ENCODE measurements at places on chromosomes 7 and 10.

- no peak for DNase-seq
These were observed 477.3 kb downstream of the SDK1 start for GRCh38 chr7:3778345-3778744.

DNA sequence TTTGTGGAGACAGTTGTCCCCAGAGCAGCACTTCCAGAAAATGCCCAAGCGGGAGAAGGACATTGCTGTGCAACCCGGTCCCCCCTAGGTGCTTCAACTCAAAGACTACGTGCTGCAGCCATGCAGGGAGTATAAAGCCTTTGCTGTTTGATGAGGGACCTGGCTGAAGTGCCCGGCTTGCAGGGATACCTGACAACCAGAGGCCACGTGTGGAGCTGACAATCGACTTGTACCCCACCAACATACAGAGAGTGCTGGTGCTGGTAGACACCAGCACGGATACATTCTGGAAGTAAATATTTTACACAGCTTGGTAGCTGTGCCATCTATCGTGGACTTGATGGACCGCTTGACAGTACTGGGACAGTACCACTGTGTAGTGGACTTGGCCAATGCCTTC lies 240.6 kb downstream of the CACNA2D1 start:
- DNase-seq, result no peak

DNA sequence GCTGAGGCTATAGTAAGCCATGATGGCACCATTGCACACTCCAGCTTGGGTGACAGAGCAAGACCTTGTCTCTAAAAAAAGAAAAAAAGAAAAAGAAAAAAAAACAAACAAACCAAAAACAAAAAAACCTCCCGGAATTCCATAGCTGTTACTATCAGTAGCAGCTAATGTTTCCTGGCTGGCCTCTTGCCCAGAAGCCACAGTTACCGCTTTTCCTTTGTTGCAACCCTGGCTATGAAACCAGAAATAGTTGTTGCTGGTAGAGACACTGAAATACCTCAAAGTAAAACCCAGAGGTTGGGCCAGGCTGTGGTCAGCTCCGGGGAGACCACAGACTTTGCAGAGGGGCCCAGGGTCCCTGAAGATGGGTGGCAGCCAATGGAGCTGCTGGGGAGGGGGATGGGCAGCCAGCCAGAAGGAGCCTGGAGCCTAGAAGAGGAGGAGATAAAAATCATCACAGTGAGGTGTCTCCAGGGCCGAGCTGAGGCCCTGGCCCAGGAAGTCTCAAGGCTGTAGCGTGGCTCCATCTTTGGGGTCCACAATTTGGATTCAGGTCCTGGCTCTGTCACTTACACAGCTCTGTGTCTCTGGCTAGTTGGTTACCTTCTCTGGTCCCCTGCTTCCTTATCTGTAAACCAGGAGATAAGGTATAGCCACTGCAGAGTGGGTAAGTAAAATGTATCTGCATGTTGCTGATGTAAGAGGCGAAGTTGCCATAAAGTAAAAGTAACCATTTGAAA lies 3.4 kb upstream of the CHST12 start:
- no peak for DNase-seq

DNA sequence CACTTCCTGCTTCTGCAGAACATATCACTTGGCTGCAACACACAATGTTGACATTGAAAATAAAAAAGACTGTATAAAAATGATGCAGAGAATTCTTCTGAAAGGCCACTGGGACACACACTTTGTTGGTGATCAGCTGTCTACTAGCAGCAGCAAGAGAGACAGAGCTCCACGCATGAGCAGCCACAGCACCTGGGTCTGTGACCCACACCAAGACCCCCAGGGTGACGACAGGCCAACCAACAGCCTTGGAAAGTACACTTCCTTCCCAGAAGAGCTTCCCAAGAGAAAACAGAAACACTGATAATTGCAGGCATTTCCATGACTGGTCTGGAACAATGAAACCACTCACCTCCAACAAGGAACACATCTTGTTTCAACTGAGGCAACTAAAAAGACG lies 239.0 kb downstream of the DIP2C start:
- DNase-seq, result no peak

DNA sequence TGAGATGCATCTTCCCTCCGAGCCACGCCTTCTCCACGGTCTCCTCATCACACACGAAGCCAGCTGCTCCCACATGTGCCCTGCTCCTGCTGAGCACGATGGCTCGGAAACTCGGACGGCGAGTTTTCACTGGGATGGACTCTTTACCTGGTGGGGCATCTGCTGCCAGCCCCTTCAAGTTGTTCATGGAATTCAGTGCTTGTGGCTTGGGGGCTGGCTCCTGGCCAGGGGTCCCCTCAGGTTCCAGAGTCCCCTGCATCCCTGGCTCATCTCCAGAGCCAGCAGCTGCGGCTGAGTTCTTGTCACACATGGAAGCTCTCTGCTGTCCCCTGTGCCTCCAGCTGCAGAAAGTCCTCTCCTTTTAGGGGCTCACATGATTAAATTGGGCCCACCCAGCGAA lies 654.0 kb downstream of the SDK1 start:
- no peak for DNase-seq

- no peak for DNase-seq
These were observed 22.3 kb downstream of the ADAMTS14 start for GRCh38 chr10:70694418-70695141.

DNA sequence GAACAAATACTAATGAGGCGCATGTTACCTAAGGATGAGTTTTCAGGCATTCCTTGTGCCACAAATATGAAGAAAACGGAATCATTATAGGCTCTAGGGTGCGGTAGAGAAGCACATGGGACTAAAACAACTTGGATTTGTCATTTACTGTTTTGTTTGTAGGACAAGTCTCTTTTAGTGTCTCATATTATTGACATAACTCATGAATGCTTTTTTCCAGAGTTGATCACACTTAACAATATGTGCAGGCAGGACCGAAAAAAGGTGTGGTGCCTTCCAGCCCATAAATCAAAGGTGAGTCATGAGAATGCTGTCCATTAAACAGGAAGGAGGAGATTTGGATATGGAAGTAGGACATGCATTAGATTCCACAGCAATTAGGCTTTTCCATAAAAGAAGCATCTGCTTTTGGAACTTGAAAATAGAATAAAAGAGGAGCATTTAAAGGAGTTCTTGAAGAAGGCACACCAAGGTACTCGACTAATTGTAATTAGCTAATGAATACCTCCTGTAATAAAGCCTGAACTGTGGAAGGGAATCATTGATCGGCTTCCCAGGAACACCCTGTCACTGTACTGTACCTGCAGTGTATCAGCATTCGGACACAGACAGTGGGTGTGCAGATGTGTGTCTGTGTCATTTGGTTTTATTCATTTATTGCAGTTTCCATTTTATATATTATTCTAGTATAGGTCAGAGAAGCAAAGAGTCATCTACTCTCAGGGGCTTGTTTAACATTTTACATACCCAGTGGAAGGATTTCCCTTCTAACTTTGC lies 119.7 kb upstream of the KLF14 start:
- no peak for DNase-seq

- no peak for DNase-seq
These were observed 126.9 kb upstream of the EFCAB10 start for GRCh38 chr7:105707967-105708762.

- DNase-seq, result no peak
These were observed 689.5 kb downstream of the DNAJB9 start for GRCh38 chr7:109259151-109259550.

DNA sequence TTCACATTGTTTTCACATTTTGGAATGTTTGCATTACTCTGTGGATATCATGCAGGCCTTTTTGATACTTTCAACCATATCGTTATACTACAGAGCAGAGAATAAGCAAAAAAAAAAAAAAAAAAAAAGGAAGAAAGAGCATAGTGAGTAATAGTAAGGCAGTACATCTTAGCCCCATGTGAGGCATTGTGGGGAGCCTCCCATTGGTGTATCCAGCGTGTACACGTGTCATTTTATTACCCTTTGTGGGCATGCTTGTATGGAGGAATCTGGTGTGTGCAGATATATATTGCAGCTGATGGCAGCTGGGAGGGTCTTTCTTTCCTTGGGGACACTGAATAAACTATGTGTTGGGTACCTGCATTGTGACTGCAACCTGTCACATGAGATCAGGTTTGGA lies 19.6 kb downstream of the R3HCC1L start:
- no peak for DNase-seq

GRCh38 chr10:96984541-96985131 lies 152.5 kb downstream of the LCOR start:
- no peak for DNase-seq

DNA sequence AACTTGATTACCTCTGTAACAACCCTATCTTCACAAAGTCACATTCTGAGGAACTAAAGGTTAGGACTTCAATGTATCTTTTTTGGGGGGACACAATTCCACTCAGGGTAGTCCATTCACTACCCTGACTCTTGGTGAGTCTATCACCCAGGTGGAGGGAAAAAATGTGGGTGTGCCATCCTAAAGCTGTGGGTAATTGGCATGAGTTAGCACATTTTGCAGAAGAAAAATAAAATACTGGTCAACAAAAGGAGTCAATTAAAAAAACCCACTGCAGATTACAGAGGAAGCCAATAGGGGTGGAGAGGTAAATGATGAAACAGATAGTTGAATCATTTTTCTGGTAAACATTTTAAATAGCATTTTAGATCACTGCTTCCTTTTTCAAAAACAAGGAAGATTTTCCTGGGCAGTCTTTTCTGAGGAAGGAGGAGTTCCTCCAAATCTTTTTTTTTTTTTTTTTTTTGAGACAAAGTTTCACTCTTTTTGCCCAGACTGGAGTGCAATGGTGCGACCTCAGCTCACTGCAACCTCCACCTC lies 5.1 kb upstream of the BLVRA start:
- DNase-seq, result no peak
